Occipital lobe (tissue), 3 donors: ENCODE measurements at places on chromosomes 11 and 22. TPM values are rescaled to one million over a fixed set of nuclear protein-coding genes. Genes with fewer than 3 reads are reported as not detected.

TSSK2 gene
- total RNA-seq, result not detected

ZW10 gene
- 14.0 TPM for total RNA-seq

NAA40 gene
- 9.8 TPM for total RNA-seq

MAP6 gene
- total RNA-seq, result 83.6 TPM

DDT gene
- 68.6 TPM for total RNA-seq

VSIG10L2 gene
- not detected for total RNA-seq

TENM4 gene
- total RNA-seq, result 112 TPM

SHISAL1 gene
- total RNA-seq, result 13.9 TPM

NCAM1 gene
- total RNA-seq, result 505 TPM

GGT5 gene
- 0.94 TPM for total RNA-seq

XKR3 gene
- total RNA-seq, result not detected

CADM1 gene
- total RNA-seq, result 248 TPM

ZMAT5 gene
- 10.3 TPM for total RNA-seq

SAA4 gene
- not detected for total RNA-seq

HBG2 gene
- total RNA-seq, result 1,921 TPM

VPREB1 gene
- total RNA-seq, result not detected

SCUBE1 gene
- total RNA-seq, result 21.2 TPM

IGSF9B gene
- 5.5 TPM for total RNA-seq

SESN3 gene
- total RNA-seq, result 86.1 TPM

ACCS gene
- total RNA-seq, result 7.6 TPM

KIF18A gene
- total RNA-seq, result 4.5 TPM

NXPE2 gene
- 0.78 TPM for total RNA-seq

FAT3 gene
- 172 TPM for total RNA-seq

CCDC89 gene
- total RNA-seq, result 0.47 TPM
